Thymus (tissue), 14 donors: ENCODE measurements at places on chromosomes 5 and 9. TPM values are rescaled to one million over a fixed set of nuclear protein-coding genes. Genes with fewer than 3 reads are reported as not detected.

The FAM78A gene
- 19.6 TPM for total RNA-seq

The SPAG8 gene
- total RNA-seq, result 3.1 TPM

The PTGR1 gene
- total RNA-seq, result 8.0 TPM

The FGF18 gene
- total RNA-seq, result 0.80 TPM

The KDM4C gene
- 36.2 TPM for total RNA-seq

The CDC14B gene
- total RNA-seq, result 4.8 TPM

The TTC16 gene
- total RNA-seq, result 0.09 TPM

The PARP8 gene
- 18.7 TPM for total RNA-seq

The PSD2 gene
- 0.90 TPM for total RNA-seq

The CDC26 gene
- 45.2 TPM for total RNA-seq

The ADAMTS6 gene
- total RNA-seq, result 11.5 TPM

The PCDHGA1 gene
- total RNA-seq, result 0.09 TPM

The GNA14 gene
- 0.47 TPM for total RNA-seq

The TAS2R1 gene
- total RNA-seq, result not detected

The GRM6 gene
- total RNA-seq, result not detected

The OTULINL gene
- total RNA-seq, result 14.9 TPM

The FOXI1 gene
- total RNA-seq, result 0.14 TPM

The CCNI2 gene
- 8.1 TPM for total RNA-seq

The CMYA5 gene
- 2.7 TPM for total RNA-seq

The SHISAL2B gene
- total RNA-seq, result not detected

The PCDHB13 gene
- total RNA-seq, result 0.14 TPM

The BTNL8 gene
- total RNA-seq, result 0.24 TPM

The STK10 gene
- total RNA-seq, result 22.0 TPM

The SPINK7 gene
- total RNA-seq, result 1.2 TPM

The IFNB1 gene
- 0.05 TPM for total RNA-seq

The PIP5KL1 gene
- total RNA-seq, result 0.33 TPM

The PCDHB3 gene
- 0.09 TPM for total RNA-seq
